ENCODE measurements at places on chromosomes 2 and 18.

GRCh38 chr2:45169339-45170190, 160.3 kb upstream of the SIX2 start:
- no peak for DNase-seq

GRCh38 chr2:133026536-133027177, 356.7 kb upstream of the LYPD1 start:
- no peak for DNase-seq

- DNase-seq = no peak
Observed at GRCh38 chr2:190283783-190284182, 35.8 kb downstream of the HIBCH start.

DNA sequence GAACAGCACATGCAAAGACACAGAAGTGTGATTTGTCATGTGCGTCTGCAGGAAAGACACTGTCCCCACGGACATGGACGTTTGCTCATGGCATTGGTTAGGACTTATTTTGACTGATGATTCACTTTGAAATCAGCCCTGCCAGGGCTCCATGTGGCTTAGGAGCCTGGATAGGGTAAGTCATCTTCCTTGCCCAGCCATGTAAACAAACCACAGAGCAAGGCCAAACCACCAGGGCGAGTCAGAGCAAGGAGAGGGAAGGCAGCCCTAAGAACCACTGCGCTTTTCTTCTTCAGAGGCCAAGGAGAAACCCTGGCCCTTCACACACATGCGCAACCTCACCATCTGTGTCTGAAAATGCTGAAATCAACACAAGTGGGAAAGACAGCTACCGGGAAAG, 88.8 kb downstream of the GFPT1 start:
- no peak for DNase-seq

DNA sequence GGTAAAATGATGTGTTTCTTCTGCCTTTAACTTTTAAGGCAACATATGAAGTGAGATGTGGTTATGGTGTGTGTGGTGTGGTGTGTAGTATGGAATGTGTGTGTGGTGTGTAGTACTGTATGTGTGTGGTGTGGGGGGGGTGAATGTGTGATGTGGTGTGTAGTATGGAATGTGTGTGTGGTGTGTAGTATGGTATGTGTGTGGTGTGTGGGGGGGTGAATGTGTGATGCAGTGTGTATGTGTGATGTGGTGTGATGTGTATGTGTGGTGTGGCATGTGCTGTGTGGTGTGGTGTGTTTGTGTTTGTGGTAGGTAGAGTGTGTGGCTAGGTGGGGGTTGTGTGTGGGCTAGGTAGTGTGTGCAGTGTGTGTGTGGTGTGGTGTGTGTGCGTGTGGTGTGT, 17.2 kb upstream of the ARL4C start:
- no peak for DNase-seq

DNA sequence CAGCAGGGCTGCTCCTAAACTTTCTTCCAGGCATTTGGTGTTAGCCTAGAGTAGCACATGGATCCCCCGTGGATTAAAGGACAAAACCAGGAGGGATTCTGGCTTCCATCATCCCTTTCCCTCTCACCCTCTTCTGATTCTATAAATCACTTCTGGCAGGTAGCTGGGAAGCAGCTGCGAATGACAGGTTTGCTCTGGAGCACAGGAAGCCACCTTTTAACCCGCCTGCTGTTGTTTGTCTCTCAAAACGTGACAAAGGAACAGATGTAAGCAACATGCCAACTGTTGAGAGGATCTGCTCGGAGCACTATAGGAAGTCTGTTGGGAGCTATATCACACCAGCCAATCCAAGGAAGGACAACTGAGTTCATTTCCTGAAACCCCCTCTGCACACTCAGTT, 101.9 kb downstream of the ACTR2 start:
- DNase-seq = no peak

DNA sequence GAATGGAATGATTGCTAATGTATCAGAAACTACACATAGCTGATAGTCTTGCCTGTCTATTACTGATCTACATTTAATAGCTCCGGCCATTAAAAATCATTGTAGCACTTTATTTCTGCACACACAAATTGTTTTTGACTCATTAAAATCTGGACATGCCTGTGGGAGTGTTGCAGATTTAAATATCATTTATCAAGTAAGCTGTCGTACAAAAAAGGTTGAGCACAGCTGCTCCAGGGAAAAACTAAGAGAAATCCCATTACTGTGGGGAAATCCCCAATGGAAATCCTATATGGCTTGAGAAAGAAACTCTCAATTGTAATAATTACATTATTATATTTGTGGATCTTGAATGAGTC, 99.6 kb upstream of the CERS6 start:
- no peak for DNase-seq

DNA sequence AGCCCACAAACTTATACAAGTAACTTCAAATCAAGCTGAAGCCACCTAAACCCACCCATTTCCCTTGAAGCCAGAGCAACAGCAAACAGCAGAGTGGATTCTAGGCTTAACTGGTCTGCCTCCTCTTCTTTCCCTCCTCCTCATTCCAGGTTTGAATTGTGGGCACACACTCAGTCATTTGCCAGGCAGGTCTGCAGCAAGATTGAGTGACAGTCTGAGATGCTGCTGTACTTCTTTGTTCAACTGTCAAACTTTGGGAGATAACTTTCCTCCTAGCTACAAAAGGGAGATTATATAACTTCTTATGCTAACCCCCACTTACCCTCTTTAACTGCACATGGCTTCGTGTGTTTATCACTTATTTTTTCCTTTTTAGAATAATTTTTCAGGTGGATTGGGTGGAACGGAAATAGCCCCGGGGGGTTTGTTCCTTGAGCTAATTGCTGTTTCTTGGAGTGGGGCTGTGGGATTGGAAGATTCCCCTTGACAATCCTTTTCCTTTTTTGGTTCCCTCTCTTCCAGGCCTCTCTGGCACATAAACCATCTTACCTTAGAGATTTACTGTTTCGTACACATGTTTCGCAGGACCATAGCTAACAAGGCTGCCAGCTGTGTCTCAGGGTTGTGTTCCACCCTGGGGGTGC, 55.0 kb downstream of the RNF144A start:
- no peak for DNase-seq

DNA sequence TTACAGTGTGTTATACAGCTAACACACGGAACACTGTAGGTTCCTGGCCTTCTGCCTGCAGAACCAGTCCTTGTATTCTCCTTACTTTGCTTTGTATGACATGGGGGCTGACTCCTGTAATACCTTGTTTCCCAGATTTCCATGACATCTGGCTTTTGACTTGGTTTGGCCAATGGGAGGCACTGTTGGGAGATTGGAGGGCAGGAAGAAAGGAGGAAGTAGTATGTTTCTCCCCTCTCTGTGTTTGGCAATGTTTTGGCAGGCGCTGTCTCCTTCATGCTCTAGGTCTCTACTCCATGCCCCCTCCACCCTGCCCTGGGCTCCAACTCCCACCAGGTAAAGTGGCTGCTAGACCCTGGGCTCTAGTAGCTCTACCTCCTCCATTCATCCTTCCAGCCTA, 331.1 kb upstream of the SLC14A2 start:
- no peak for DNase-seq

GRCh38 chr2:72846171-72847095, 20.6 kb upstream of the EXOC6B start:
- no peak for DNase-seq

DNA sequence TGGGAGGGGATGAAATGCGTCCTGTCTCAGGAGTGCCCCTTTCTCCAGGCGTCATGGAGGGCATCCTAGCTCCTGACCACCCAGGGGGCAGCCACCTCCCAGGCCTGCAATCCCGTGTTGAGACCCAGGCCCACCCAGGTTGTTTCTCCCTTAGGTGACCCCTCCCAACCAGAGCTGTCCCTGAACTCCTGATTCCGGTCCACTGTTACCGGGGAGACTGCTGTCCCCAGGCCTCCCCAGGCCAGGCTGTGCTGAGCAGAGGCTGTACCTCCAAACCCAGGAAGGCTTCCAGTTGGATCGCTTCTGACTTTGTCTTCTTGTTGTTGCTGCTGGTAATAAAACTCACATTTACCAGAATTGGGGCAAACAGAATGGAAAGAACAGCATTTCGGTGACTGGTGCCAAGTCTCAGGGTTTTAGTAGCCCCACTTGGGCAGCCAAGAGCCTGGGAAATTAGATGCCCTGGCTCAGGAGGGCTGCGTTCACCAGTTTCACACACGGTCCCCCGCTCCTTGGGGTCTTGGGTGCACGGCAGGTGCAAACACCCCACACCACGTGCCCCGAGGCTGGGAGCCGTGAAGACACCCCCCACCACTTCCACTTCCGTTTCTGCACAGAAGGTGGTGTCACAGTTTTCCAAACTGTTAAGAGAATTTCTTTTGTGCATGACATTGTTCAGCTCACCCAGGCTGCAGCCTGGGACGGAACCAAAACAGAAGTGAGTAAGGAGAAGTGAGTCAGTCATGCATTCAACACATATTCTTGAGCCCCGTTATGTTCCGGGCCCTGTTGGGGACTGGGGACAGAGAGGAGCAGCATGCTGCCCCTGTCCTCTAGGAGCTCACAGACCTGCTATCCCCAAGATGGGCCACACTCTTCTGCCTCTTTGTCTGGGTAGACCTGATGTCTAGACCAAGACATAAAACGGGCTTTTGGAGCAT, 29.4 kb downstream of the ITM2C start:
- peak; percentile 19 for DNase-seq

- no peak for DNase-seq
Observed at GRCh38 chr2:41772697-41773096, 275.1 kb upstream of the PKDCC start.

DNA sequence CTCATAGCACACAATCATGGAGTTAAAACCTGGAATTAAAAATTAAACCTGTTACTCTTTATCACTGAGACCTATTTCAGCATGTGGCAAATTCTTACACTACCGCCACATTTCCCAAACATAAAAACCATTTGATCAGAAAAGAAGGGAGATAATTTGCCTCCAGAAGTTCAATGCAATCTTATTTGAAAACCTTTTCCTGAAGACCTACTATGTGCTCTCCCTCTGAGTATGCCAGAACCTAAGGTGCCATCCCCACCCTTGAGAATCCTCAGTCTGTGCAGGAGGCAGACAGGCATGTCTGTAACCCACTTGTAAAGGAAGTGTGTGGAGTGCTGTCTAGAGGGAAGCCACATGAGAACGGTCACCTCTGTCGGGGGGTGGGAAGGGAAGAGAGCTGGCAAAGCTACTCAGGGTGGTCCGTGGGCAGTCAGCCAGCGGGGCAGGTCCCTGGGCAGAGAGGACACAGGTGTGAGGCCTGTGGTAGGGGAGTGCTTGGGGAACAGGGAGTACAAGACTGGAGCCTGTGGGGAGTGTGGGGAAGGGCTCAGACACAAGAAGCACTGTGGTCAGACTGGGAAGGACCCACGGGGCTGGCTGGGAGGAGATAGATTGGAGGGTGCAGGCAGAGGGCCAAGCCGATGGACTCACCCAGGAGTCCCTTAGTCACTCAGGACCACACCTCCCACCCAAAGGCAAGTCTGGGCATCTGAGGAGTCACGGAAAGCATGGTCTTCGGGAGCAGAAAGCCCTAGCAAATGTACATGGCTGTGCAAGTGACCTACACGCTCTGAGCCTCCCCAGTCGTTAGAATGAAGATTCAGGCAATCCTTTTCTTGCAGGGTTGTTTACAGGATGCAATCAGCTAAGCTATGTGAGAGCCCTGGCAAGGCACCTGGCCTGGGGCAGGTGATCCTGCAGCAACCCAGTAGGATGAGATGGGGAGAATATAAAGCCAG, 22.8 kb downstream of the CRACDL start:
- DNase-seq = no peak

DNA sequence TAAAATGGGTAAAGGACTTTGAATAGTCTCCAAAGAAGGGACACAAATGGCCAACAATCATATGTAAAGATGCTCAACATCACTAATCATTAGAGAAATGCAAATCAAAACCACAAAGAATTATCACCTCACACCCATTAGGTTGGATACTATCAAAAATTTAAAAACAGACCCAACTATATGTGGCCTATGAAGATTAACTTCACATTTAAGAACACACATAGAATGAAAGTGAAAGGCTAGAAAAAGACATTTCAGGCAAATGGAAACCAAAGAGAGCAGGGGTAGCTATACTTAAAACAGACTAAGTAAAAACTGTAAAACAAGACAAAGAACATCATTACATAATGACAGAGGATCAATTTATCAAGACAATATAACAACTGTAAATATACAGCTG, 53.5 kb upstream of the ASPRV1 start:
- no peak for DNase-seq

- DNase-seq = no peak
Observed at GRCh38 chr18:1564793-1565192, 660.1 kb downstream of the ADCYAP1 start.

- no peak for DNase-seq
Observed at GRCh38 chr2:172311921-172312345, 115.5 kb upstream of the ITGA6 start.

DNA sequence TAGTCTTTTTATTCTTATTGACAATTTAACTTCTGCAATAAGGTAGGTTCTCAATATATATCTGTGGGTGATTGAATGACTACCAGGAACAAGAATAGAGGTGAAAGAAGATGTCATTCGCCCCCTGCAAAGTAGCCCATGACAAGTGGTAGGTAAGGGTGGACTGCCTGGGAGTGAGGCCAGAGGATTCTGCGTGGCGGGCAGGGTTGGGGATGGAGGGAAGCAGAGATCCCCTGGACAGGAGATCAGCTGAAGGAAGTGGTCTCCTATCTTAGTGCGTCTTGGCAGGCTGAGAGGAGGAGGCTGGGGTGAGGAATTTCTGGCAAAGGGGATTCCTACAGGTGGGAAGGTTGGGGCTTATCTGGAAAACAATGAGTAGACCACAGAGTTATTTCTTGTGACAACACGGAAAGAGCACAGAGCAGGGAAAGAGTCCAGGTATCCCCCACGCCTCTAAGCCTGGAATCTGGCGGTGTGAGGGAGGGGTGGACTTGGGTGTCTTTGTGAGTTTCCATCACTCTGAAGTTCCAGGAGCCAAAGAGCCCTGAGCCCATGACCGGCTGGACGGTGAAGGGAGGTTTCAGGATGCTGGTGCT, 21.5 kb upstream of the MYCN start:
- no peak for DNase-seq

DNA sequence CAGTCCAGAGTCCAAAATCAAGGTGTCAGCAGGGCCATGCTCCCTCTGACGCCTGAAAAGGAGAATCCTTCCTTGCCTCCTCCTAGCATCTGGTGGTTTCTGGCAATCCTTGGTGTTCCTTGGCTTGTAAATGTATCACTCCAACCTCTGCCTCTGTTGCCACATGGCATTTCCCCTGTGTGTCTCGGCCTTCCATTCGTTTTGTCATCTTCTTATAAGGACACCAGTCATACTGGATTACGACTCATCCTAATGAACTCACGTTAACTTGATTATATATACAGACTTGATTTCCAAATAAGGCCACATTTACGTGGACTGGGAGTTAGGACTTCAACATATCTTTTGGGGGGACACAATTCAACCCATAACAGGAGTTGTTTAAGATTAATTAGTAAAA, 15.8 kb downstream of the PMAIP1 start:
- DNase-seq = no peak

- DNase-seq = no peak
Observed at GRCh38 chr2:239947729-239948045, 77.5 kb downstream of the NDUFA10 start.
